ENCODE measurements at places on chromosomes 7 and 10.
A peak's percentile ranks its signal among the peaks of the same experiment; 100 is the strongest.

GRCh38 chr10:18216482-18216881 lies 76.3 kb downstream of the CACNB2 start:
- DNase-seq = no peak

GRCh38 chr10:61747307-61747706 lies 84.6 kb downstream of the CABCOCO1 start:
- DNase-seq = no peak

GRCh38 chr10:1417574-1417973 lies 319.8 kb downstream of the ADARB2 start:
- DNase-seq = no peak

DNA sequence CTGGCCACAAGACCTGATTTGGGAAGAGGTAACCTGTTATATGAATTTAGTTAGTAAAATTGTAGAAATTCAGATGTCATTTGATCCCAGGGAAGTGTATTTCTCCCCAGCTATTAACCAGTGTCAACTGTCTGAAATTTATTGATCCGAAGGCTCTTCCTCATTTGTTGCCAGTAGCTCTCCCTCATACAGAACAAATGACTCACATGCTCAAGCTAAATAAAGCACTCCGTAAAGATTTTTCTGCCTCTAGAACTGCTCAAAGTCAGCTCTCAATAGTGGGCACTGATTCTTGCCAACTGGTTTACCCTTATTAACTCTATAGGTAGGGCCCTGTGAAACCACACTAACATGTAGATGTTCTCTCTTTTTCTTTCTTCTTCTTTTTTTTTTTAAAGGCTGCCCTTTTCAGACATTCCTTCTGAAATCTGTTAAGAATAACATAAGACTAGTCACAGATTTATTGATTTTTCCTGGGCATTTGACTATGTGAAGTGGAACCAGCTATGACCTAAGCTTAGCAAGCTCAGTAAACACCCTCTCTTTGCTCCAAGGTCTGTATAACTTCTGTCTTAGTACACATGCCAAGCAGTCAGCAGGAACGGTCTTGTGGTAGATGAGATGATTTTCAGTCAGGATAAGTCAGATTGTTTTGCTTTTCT lies 21.8 kb downstream of the RPA3 start:
- no peak for DNase-seq

GRCh38 chr7:84999450-84999849 lies 187.4 kb downstream of the SEMA3D start:
- DNase-seq = no peak

- no peak for DNase-seq
Observed at GRCh38 chr10:34535872-34536271, 279.2 kb downstream of the PARD3 start.

DNA sequence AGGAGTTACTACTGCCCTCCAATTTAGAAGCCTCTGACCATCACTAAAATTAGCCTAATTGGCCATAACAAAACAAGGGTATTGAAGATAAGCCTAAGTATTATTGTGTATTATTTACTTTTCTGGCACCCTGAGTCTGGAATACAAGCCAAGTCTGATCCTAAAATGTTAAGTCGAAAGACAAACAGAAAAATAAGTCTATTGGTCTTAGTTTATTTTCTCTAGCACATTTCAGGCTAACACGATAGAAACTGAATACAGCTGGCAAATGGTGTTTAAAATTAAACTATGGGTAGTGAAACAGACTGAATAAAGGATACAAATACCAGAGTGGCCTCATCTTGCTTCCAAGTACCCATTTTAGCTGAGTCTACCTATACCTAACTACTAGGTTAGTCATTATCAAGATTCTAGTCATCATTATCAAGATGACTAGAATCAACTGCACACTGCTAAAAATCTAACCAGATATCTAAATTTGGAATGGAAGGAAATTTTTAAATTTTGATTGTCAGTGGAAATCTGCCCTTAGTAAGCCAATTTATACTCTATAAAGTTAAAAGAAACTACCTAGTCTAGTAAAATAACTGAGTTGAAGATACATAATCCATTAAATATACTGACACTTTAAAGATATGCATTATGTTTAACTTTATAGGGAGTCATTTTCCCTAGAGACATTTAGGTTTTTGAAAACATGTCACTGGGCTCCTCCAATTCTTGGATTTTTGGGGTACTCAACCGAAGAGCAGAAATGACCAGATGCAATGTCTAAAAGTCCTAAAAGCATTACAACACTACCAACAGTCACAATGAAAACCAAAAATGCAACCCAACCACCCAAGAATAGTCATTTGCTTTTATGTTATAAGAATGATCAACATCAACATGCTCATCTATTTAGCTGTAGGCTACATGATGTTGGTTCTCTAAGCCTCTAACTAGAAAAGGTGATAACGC lies 80.9 kb downstream of the NT5C2 start:
- peak; percentile 11 for DNase-seq

GRCh38 chr7:124811341-124811740 lies 45.7 kb upstream of the GPR37 start:
- DNase-seq = no peak

- DNase-seq = no peak
Observed at GRCh38 chr7:65804887-65805286, 68.0 kb upstream of the VKORC1L1 start.

- no peak for DNase-seq
Observed at GRCh38 chr10:126663328-126663727, 7.2 kb downstream of the C10orf90 start.

DNA sequence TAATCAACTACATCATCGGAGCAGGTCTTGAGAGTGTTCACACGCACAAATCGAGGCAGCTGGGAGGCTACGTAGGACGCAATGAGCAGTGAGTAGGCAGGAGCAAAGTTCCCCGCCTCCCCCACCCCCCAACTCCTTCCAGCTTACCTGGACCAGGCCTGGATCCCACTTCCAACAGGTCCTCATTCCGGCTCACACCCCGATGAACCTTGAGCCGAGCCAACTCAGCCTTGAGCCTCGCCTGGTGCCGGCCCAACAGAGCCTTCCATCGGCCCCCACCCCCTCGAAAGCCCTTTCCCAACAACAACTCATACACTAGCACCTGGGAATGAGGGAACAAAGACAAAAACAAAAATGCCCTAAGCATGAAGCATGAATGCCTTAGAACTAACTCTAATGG lies 1.2 kb downstream of the NSUN5 start:
- no peak for DNase-seq

DNA sequence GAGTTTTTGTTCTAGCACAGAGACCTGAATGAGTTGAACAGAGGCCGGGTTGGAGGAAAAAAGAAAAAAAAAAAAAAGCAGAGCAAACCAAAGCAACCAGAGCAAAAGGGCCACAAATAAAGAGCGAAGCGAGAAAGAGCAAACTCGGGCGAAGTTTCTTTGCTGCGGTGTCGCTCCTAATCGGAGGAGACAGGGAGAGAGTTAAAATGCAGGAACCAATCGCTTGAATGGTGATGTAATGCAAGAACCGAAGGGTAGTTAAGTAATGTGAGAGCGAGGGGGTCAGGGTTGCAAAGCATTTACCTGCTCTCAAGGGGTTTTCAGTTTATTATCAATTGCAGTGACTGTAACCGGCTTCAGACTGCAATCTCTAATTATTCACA lies 271.7 kb downstream of the TRIL start:
- DNase-seq = no peak

DNA sequence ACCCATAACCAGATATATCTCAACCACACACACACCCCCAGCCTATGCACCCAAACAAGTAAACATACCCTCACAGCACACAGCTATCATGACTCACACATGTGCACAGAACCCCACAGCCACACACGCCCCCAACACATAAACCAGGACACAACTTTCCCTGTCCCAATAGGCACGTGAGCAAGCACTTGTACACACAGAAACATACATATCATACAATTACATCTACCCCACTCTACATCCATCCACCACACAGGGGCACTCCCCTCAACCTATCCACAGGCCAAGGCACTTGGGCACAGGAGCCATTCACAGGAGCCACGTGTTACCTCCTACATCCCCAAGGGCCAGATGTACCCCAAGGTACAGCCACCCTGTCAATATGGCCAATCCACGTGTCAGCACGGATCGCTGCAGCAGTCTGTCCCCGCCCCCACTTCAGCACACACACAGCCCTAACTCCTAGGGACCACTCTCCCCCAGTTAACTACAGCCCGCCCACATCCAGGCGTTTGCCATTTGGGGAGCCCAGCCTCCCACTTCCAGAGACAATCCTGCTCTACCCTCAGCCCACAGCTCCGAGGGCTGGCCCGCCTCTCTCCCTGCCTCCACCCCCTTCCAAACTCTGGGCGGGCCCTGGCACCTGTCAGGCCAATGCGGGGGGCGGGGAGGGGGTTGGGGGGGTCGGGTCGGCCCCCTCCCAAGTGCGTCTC lies 163.5 kb downstream of the SH3PXD2A start:
- DNase-seq = no peak

- DNase-seq = no peak
Observed at GRCh38 chr7:120785095-120785494, 72.8 kb downstream of the TSPAN12 start.

- no peak for DNase-seq
Observed at GRCh38 chr7:85737426-85737825, 550.6 kb upstream of the SEMA3D start.

DNA sequence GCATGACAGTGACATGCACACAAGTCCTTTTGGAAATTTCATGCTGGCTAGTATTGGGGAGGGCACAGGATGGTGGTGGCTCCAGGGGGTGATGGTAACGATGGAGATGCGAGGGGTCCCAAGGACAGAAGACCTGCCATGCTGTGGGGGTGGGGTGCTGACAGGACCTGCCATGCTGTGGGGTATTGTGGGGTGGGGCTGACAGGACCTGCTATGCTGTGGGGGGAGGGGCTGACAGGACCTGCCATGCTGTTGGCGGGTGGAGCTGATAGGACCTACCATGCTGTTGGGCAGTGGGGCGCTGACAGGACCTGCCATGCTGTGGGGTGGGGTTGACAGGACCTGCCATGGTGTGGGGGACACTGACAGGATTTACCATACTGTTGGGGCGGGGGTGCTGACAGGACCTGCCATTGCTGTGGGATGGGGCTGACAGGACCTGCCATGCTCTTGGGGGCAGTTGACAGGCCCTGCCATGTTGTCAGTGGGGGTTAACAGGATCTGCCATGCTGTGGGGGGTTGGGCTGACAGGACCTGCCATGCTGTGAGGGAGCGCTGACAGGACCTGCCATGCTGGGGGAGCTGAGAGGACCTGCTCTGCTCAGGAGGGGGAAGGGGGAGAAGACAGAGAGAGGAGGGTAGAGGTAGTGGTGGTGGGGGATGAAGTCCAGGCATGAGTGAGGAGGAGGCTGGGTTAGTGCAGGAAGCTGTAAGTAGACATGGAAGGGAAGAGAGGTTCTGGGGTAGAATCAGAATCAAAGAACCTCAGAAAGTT lies 36.2 kb upstream of the RET start:
- DNase-seq = no peak

DNA sequence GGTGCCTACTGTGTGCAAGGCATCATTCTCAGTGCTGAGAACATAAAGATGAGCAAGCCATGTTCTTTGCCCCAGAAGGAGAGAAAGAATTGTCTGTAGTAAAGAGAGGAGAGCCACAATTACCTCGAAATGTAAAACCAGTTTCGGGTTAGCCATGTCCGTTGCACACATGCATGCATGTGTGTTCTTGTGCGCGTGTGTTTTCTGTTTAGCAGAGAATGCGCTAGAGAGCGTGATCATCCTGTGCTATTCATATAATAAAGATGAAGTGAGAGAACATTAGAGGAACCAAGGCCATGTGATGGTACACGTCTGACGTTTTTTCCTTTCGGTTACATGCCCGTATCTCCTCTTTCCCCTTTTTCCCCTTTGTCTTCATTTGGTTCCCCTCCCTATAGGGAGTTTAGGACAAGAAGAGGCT lies 158.2 kb downstream of the CELF2 start:
- no peak for DNase-seq

- DNase-seq = no peak
Observed at GRCh38 chr10:110398419-110399105, 93.8 kb upstream of the SMNDC1 start.

DNA sequence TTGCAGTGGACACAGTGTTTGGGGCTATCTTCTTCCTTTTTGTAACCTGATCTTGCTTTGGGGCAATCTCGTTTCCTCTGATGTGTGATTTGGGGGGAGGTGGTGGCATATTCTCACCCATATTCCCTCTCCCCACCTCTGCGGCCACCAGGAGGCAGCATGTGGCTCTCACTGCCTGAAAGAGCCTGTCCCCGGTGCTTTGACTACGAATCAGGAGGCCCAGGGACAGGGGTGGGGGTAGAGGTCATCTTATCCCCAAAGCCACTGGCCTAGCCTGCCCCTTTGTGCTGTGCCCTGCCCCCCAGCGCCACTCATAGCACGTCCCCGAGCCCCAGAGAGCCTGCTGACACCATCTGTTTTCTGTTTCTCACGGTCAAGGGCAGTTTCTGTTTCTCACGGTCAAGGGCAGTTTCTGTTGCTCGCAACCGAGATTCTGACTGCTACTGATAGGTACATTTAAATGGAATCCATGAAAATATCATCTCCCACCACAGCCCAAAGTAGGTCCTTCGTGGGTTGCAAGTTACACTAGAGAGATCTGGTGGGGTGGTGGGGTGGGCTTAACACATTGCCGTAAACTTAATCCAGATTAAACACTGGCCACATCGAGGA lies 28.2 kb downstream of the PHYH start:
- no peak for DNase-seq

GRCh38 chr7:130048906-130049305 lies 2.3 kb downstream of the ZC3HC1 start:
- no peak for DNase-seq

GRCh38 chr10:23433701-23434100 lies 5.2 kb upstream of the OTUD1 start:
- DNase-seq = no peak

GRCh38 chr7:129789652-129790051 lies 163.1 kb downstream of the UBE2H start:
- DNase-seq = no peak

- no peak for DNase-seq
Observed at GRCh38 chr10:101646364-101646763, 48.6 kb downstream of the FBXW4 start.

- DNase-seq = no peak
Observed at GRCh38 chr10:44832595-44833390, 78.3 kb upstream of the TMEM72 start.

DNA sequence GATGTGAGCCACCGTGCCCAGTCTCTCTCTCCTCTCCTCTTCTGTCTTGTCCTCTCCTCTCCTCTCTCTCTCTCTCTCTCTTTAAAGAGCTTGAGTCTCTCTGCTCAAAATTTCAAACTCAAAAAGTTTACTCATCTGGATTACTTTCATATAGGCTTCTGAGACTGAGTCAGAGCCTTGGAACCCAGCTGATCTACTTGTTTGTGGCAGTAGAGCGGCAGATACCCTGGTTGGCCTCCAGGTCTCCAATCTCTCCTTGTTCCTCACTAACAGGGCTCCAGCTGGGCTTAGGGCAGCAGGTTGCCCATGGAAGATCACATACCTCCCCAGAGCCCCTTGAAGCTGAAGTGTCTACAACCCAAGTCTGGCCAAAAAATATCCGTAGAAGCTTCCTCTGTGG lies 51.0 kb downstream of the HHEX start:
- no peak for DNase-seq

DNA sequence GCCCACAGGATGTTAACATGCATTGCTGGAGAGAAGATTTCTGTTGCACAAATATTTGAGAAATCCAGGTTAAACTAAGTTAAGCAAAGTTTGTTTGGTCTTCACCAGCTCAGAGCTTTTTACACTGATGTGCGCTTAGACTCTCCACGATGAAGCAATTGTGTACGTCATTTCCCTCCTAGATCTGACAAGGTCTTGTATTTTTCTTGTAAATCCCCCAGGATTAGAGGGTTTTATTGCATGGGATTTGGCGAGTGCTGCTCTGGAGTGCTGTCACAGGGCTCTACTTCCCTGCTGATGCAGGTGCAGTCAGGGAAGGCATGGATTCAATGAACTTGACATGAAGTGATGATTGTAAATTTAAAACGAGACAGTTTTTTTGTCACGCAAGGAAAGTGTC lies 173.3 kb downstream of the PDE1C start:
- no peak for DNase-seq

GRCh38 chr10:23604613-23605012 lies 165.7 kb downstream of the OTUD1 start:
- DNase-seq = no peak
